GOT3 (cell line): ENCODE measurements at places on chromosomes 1 and 21.

DNA sequence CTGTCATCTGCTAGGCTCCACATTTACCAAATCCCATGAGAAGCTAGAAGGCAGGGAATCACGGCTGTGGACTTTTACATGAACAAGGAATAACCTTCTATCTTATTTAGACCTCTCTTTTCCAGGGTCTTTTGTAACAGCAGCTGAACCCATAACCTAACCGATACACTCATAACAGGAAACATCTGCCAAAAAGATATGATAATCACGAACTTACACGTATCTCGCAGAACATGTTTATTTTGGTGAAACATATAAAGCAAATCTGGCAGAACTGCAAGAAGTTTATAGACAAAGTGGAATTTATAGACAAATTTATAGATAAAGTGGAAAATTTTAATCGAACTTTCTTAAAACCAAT, 20.4 kb downstream of the TINAGL1 start:
- DNase-seq: no peak

DNA sequence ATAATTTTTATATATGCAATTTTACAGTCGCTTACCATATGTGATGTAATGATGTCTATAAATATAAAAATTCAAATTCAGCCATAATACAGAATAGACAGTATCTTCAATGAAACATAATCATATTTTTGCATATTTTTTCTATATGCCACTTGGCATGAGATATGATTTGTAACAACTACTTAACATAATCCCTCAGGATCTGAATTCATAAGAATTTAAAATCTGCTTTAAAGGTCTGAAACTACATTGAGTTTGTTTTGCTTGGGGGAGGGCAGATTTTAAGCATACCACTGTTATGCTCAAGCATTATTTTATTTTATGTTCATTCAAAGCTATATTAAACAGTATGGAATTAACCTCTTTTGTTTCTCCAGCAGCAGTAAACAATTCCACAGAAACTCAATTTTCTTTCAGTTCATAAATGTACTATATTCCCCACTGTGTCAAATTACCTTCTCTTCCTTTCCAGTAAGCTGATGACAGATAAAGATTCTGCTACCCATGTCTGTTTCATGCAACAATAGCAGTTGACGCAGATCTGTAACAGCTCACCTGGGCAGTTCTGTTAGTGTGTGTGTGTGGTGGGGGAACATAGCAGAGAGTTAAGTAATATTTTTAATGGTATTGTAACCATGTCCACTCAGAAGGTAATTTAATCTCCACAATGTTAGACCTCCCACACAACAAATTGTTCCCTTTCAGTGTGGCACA, 224.8 kb downstream of the NTNG1 start:
- DNase-seq: no peak

DNA sequence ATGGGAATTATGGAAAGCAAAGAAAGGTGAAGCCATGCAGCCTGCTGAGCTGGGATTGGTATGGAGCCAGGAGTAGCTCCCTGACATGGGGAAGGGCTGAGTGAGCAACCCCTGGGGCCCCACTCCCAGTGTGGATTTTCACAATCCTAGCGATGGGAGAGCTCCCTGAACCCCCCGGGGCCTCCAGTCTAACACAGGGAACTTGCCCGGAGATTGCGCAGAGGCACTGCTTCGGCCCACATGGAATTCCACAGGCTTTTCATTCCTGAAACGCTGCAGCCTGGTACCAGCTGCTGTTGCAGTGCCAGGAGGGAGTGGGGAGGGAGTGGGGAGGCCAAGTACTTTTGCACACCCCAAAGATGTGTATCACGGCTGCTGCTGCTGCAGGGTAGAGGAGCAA, 110.4 kb upstream of the C21orf91 start:
- DNase-seq: no peak

DNA sequence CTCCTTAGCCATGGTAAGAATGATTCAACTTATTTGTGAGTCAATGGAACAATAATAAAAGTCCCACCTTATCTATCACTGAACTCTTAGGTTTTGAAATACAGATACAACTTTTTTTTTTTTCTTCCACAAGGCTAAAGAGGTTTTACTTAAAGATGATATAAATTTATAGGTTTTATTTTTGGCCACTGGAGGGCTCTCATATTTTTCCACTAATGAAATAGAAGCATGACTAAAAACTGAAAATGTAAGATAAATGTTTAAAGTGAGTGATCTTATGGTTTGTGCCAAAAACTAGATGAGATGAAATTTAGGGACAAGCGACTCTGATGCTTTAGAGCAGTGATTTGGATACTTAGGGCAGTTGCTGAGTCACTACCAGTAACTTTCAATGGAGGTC, 499.0 kb downstream of the NUF2 start:
- DNase-seq: no peak

- DNase-seq: no peak
Measured at GRCh38 chr1:198780376-198780775, 141.5 kb downstream of the PTPRC start.

GRCh38 chr1:156768610-156769295, 1.4 kb downstream of the PRCC start:
- DNase-seq: no peak

DNA sequence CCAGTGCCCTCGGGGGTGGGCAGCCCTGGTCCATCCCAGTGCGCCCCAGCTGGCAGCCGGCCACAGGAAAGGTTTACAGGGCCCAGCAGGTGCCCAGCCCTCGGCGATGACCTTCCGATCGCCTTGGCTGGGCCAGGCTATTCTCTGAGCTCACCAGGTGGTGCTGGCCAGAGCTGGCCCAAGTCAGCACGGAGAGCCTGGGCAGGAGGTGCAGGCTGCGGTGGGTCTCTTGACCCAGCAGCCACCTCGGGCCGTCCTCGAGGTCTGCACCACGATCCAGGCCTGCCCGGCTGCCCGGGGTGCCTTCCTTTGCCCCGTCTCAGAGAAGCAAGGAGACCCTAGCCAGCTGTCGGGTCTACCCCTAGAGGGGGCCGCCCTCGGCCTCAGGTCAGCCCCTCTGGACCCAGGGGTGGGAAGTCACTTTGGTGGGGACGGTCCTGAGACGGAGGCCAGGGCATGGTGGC, 370 bp downstream of the PERM1 start:
- DNase-seq: no peak

DNA sequence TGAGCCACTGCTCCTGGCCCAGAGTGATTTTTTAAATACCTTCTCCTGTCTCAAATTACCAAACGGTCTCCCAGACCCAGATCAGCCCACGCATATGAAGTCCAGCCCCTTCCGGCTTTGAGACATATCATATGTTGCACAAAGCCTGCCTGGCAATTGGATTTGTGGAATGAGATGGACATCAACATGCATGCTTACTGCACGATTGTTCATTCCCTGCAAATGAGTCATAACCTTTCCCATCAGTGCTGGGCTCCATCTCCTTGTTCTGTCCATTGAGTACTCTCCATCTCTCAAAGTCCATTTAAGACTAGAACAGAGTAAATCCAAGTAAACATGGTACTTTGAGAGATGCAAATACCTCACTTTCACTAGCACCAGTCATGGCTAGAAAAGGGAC, 612.2 kb upstream of the USP24 start:
- no peak for DNase-seq

- DNase-seq: no peak
Measured at GRCh38 chr1:56958526-56958925, 7.3 kb downstream of the C8B start.

DNA sequence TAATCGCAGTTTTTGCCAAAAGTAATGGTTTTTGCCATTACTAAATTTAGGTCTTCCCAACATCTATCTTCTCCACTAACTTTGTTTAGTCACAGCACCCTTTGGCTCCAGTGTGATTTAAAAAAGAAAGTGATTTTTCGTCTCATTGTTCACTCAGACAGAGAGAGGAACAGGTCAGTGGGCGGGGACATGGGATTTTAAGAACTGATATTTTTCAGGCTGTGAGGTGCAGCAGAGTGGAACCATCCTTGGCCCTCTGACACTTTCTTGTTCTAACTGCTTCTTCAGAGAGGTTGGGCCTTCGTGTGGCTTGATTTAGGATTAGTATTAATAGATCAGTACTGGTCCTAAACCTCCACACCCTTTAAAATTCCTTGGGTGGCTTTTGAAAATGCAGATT, 38.8 kb downstream of the CASQ2 start:
- DNase-seq: no peak

DNA sequence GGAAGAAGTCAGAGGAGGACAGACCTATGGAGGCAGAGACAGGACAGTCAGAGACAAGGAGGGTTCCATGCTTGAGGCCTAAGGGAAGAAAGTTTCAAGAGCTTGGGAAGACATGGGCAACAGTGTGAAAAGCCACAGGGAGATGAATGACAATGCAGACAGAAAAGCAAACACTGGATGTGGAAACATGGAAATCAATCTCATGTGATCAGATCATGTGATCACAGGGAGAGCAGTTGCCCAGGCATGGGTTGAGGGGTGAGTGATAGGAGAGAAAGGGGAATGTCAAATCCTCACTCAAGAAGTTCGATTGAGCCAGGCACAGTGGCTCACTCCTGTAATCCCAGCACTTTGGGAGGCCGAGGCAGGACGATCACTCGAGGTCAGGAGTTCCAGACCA, 17.2 kb downstream of the PTAFR start:
- no peak for DNase-seq

- no peak for DNase-seq
Measured at GRCh38 chr1:226510453-226510852, 38.1 kb upstream of the STUM start.

- no peak for DNase-seq
Measured at GRCh38 chr1:7469255-7469938, 301.7 kb upstream of the VAMP3 start.

- DNase-seq: no peak
Measured at GRCh38 chr1:1419363-1419812, 1.7 kb downstream of the ANKRD65 start.

DNA sequence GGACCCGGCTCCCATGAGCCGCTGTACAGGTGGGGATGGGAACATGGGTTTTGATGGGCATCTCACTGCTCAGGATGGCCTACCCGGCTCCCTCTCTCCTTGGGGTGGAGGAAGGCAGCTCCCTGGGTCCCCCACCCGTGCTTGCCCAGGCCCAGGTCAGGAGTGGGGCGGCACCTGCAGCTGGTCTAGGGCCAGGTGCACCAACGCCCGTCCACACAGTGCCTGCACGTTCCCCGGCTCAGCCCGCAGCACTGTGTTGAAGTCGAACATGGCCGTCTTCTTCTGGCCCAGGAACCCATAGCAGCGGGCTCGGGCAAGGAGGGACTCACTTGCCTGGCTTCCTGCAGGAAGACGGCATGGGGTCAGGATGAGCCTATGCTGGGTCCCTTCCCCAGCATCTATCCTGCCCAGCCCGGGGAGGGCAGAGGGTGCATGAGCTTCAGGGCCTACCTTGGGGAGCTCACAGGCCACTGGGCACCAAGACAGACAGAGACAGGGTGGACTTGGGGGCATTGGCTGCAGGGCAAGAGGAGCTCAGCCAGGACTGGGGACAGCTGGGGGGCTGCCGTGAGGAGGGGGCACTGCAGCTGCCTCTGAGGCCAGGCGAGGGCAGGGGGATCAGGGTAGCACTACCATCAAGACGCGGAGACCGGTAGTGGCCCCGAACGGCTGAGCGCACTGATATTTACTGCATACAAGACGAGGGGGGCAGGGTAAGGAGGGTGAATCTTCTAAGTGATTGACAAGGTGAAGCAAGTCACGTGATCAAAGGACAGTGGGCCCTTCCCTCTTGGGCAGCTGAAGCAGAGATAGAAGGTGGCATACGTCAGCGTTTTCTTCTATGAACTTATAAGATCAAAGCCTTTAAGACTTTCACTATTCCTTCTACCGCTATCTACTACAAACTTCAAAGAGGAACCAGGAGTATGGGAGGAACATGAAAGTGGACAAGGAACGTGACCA, 17.8 kb downstream of the TTC34 start:
- DNase-seq: no peak

- DNase-seq: no peak
Measured at GRCh38 chr1:96002201-96002600, 719.4 kb upstream of the PTBP2 start.

- DNase-seq: peak; percentile 18
Measured at GRCh38 chr21:35737899-35738346, 322.4 kb downstream of the SETD4 start.

GRCh38 chr1:100497796-100498195, 40.1 kb upstream of the GPR88 start:
- no peak for DNase-seq

DNA sequence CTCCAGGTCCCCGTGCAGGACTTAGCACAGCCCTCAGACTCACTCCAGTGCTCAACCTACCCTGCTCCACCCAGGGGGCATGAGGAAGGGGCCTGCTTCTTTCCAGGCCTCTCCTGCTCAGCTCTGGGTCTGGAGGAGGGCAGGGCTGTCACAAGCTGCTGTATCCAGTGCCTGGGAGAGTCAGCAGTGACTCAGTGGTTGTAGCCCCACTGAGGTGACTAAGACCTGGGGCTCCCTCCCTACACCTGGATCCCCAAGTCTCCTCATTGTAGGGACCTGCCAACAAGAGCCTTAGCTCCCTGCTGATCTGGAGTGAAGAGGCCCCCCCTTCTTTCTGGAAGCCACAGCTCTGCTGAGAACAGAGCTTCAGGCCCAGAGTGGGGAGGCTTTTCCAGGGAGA, 36.1 kb upstream of the FAM131C start:
- no peak for DNase-seq

- DNase-seq: no peak
Measured at GRCh38 chr1:86061551-86061990, 95.0 kb downstream of the COL24A1 start.

- DNase-seq: peak; percentile 40
Measured at GRCh38 chr1:231421546-231421970, 529 bp downstream of the EGLN1 start.

DNA sequence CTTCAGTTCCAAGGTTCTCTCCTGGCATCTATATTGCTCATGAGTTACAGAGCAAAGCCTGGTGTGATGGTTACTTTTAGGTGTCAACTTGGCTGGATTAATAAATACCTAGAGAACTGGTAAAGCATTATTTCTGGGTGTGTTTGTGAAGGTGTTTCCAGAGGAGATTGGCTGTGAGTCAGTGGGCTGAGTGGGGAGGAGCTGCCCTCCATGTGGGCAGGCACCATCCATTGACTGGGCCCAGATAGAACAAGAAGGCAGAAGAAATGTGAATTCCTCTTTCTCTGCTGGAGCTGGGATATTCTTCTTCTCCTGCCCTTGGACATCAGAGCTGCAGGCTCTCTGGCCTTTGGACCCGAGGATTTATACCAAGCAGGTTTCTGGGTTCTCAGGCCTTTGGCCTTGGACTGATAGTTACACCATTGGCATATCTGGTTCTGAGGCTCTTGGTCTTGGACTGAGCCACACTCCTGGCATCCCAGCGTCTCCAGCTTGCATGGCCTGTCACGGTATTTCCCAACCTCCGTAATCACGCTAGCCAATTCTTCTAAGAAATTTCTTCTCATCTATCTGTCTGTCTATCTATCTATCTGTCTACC, 44.5 kb downstream of the B3GALT5 start:
- no peak for DNase-seq

- no peak for DNase-seq
Measured at GRCh38 chr1:21052034-21052433, 124.7 kb downstream of the EIF4G3 start.

DNA sequence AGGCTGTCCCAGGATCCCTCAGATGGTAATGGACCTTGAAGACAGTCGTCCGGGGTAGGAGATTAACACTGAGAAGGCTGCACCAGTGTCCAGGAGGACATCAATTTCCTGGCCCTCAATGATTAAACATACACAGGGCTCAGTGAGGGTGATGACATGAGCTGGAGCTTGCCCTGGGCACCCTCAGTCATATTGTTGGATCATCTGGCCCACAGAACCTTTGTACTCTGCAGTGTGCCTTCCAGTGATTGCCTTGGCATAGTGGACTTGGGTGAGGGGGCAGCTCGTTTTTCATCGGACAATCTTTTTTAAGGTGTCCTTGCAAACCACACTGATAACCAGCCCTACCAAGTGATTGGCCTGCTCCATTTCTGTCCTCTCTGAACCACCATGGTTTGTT, 111.1 kb upstream of the SGIP1 start:
- no peak for DNase-seq

GRCh38 chr1:163013826-163014600, 55.1 kb upstream of the RGS4 start:
- no peak for DNase-seq
